HFFc6 (cell line): ENCODE measurements at places on chromosomes 1 and 21.

GRCh38 chr1:243234978-243235647, 20.0 kb downstream of the CEP170 start:
- H3K4me3 ChIP-seq: 0 out of 2 replicates have a peak overlapping the region, but pooled peaks have one; percentile 0
- H3K4me1 ChIP-seq: peaks cover 54% of the 10 kb centered on the region
- DNase-seq: peak; percentile 12
- H3K27ac ChIP-seq: peak overlapping the region; percentile 51

DNA sequence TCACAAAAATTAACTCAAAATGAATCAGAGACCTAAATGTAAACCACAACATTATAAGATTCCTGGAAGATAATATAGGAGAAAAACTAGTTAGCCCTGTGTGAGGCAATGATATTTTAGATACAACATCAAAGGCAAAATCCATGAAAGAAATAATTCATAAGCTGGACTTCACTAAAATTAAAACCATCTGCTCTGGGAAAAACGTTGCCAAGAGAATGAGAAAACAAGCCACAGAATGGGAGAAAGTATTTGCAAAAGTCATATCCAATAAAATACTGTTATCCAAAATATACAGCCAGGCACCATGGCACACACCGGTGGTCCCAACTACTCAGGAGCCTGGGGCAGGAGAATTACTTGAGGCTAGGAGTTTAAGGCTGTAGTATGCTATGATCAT, 70.3 kb downstream of the SYF2 start:
- H3K4me3 ChIP-seq: no peak overlapping the region
- no peaks in the 10 kb centered on the region for H3K4me1 ChIP-seq
- H3K27ac ChIP-seq: no peak overlapping the region
- peaks cover 50% of the 10 kb centered on the region for H3K27me3 ChIP-seq

GRCh38 chr1:39650431-39650830, 11.0 kb upstream of the HEYL start:
- no peak overlapping the region for H3K27ac ChIP-seq
- H3K4me1 ChIP-seq: peaks cover 12% of the 10 kb centered on the region
- H3K4me3 ChIP-seq: no peak overlapping the region
- no peaks in the 10 kb centered on the region for H3K36me3 ChIP-seq
- peaks cover 17% of the 10 kb centered on the region for H3K27me3 ChIP-seq

- H3K36me3 ChIP-seq: no peaks in the 10 kb centered on the region
- H3K27me3 ChIP-seq: no peaks in the 10 kb centered on the region; the same call in 1 of the 2 replicates
- peak overlapping the region; percentile 58 for H3K4me3 ChIP-seq
- no peak for DNase-seq
- peaks cover 34% of the 10 kb centered on the region for H3K4me1 ChIP-seq
Measured at GRCh38 chr1:210124736-210125135, 107.9 kb upstream of the SERTAD4 start.

DNA sequence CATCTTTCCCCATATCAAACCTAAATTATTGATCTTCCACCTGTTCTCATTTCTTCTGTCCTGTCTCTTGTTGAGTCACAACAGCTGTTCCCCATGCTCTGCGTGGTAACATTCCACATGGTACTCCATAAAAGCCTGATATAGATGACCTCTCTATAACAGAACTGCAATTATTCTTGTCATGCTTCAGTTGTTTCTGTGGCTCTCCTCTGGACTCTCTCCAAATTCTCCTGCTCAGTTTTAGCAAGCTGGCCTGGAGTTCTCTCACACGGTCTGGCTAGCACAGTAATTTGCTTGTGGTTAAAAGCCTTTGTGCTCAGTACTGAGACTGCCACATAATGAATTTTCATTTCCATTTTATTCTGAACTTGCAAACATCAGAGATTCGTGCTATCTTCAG, 10.6 kb upstream of the LRRC39 start:
- no peak overlapping the region for H3K4me3 ChIP-seq
- H3K27ac ChIP-seq: no peak overlapping the region
- H3K36me3 ChIP-seq: no peaks in the 10 kb centered on the region
- no peaks in the 10 kb centered on the region for H3K4me1 ChIP-seq
- no peaks in the 10 kb centered on the region for H3K27me3 ChIP-seq

DNA sequence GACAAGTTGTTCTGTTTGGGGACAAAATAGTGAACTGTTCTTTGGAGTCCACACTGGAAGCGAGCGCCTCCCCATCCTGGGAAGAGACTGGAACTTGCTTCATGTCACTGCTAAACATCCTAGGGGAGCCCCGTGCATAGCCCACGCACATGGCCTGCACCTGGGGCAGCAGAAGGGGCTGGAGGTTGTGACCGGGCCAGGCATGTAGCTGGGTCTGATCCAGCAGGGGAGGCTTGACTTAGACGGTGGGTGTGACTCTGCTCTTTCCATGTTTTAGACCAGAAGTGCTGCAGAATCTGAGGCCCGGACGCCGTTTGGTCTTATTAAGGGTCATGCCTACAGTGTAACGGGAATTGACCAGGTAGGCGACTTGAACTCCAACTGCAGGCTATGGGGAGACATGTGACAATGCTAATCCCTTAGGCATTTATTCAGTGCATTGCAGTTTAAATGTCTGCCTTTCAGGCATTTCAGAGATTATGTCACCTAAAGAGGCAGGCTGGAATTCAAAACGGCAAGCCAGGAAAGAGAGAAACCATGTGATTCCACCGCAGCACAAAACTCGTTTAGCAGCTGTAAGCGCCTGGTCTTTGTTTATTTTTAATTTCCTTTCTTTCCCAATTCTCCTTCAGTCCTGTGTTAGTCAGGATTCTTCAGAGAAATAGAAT, 21.8 kb downstream of the CAPN9 start:
- H3K27ac ChIP-seq: no peak overlapping the region
- H3K4me3 ChIP-seq: no peak overlapping the region
- H3K27me3 ChIP-seq: peaks cover 4% of the 10 kb centered on the region
- DNase-seq: peak; percentile 72

GRCh38 chr1:175217721-175218531, 25.4 kb upstream of the KIAA0040 start:
- no peaks in the 10 kb centered on the region for H3K4me1 ChIP-seq
- no peak for DNase-seq
- no peaks in the 10 kb centered on the region for H3K36me3 ChIP-seq
- peaks cover 2% of the 10 kb centered on the region; the same call in 1 of the 2 replicates for H3K27me3 ChIP-seq

- peak overlapping the region; percentile 99 for H3K4me3 ChIP-seq
- H3K36me3 ChIP-seq: peaks cover 11% of the 10 kb centered on the region
- peaks cover under 1% of the 10 kb centered on the region; the same call in 1 of the 2 replicates for H3K27me3 ChIP-seq
- peak overlapping the region; percentile 95 for H3K27ac ChIP-seq
Measured at GRCh38 chr1:19250629-19251304, 557 bp downstream of the EMC1 start.

DNA sequence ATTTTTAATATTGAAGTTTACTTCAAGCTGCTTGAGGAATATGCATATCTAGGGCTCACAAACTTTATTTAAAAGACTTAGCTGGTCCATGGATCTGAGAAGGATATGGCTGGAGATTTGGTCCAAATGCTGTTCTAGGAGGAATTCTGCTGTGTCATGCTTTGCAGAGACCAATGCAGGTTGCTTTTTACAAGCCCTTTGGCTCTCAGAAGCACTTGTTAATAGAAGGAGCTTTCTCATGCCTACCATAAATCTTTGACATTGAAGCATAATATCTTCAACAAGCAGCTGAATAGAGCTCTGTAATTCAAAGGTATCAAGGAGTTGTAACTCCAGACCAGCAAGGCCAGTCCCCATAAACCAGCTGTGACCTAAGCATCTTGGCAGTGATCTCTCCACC, 299.1 kb downstream of the HHAT start:
- DNase-seq: no peak
- H3K36me3 ChIP-seq: no peaks in the 10 kb centered on the region

- no peak overlapping the region for H3K27ac ChIP-seq
- H3K27me3 ChIP-seq: peaks cover 16% of the 10 kb centered on the region
- 0 out of 2 replicates have a peak overlapping the region, but pooled peaks have one; percentile 20 for H3K4me3 ChIP-seq
- H3K4me1 ChIP-seq: no peaks in the 10 kb centered on the region
- no peak for DNase-seq
Measured at GRCh38 chr1:40664791-40665190, 691 bp downstream of the RIMS3 start.

GRCh38 chr1:93989601-93990000, 80.4 kb upstream of the GCLM start:
- H3K27me3 ChIP-seq: peaks cover 5% of the 10 kb centered on the region
- no peak for DNase-seq
- H3K27ac ChIP-seq: no peak overlapping the region
- H3K36me3 ChIP-seq: no peaks in the 10 kb centered on the region

DNA sequence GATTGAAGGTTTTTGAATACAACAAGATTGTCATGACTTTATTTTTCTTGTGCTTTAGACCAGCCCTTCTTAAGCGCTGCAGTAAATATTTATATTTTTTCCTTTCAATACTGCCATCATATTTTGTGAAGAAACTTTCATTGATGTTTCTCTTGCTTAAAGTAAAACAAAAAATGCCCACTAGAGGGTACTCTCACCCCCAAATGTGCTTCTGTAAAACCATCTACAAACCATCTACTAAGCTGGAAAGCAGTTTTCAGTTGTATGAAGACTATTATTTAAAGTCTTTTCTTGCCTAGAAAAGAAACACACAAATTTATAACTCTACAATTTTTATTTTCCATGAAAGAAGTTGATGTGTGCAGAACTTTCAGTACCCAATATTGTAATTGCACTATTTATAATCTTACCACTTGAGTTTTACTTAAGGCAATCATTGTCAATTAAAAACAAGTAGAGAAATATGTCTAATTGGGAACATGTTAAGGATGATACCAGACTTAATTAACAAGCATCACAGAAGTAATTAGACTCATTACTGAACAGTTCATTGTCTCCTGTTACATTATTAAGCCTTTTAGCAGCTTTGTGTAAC, 10.7 kb downstream of the LEPR start:
- H3K27me3 ChIP-seq: no peaks in the 10 kb centered on the region
- peak; percentile 59 for DNase-seq
- peaks cover 29% of the 10 kb centered on the region for H3K36me3 ChIP-seq
- H3K4me3 ChIP-seq: peak overlapping the region; percentile 41; the same call in 1 of the 2 replicates

DNA sequence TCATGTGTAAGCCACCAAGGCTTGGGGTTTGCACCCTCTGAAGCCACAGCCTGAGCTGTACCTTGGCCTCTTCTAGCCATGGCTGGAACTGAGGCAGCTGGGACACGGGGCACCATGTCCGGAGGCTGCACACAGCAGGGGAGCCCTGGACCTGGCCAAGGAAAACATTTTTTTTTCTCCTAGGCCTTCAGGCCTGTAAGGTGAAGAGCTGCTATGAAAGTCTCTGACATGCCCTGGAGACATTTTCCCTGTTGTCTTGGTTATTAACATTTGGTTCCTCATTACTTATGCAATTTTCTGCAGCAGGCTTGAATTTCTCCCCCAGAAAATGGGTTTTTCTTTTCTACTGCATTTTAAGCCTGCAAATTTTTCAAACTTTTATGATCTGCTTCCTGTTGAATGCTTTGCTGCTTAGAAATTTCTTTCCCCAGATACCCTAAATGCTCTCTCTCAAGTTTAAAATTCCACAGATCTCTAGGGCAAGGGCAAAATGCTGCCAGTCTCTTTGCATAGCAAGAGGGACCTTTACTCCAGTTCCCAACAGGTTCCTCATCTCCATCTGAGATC, 295.8 kb downstream of the LTN1 start:
- H3K36me3 ChIP-seq: peaks cover 1% of the 10 kb centered on the region
- no peaks in the 10 kb centered on the region; the same call in 1 of the 2 replicates for H3K27me3 ChIP-seq
- H3K4me1 ChIP-seq: peaks cover 9% of the 10 kb centered on the region
- no peak overlapping the region for H3K4me3 ChIP-seq
- DNase-seq: no peak

DNA sequence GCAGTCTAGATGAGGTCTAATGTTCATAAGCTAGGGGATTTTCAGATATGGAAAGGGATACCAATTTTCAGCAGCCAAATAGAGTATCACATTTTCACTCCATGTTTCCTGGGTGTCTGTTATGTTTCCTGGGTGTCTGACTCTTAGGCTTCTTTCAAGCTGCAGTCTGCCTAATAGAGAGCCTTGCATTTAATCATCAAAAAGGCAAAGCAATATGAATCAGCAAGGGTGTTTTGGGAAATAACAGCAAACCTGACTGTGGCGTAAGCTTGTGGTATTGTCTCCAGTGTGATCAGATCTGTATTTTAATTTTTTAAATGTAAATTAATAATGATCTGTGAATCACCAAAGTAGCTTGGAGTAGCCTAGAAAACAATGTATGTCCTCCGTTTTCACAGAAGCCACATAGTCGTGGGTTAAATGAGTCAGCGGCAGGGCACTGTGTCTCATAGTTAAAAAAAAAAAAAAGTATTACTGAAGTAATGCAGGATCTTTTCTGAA, 10.4 kb downstream of the LGALS8 start:
- H3K36me3 ChIP-seq: peaks cover 5% of the 10 kb centered on the region; the same call in 1 of the 2 replicates
- peak; percentile 81 for DNase-seq
- no peaks in the 10 kb centered on the region; the same call in 1 of the 2 replicates for H3K27me3 ChIP-seq

DNA sequence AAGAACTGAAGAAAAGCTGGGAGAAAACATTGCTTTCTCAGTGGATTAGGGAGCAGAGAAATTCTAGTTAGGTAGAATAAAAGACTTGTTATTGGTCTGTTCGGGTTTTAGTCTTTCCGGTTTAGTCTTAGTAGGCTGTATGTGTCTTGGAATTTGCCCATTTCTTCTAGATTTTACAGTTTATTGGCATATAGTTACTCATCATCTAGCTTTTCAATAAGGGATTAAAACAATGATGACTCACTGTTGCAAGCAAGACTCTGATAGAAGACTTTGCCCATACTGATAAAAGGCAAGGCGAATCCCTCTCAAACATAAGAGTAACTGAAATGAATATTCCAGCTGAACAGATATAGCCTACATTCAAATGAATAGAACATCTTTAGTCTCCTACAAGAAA, 62.3 kb downstream of the GPR137B start:
- DNase-seq: no peak
- no peak overlapping the region; the same call in 1 of the 2 replicates for H3K4me3 ChIP-seq
- peaks cover 18% of the 10 kb centered on the region for H3K4me1 ChIP-seq
- H3K27me3 ChIP-seq: no peaks in the 10 kb centered on the region
- peaks cover 32% of the 10 kb centered on the region for H3K36me3 ChIP-seq

GRCh38 chr1:212189352-212189738, 95.9 kb upstream of the PPP2R5A start:
- no peaks in the 10 kb centered on the region; the same call in 1 of the 2 replicates for H3K27me3 ChIP-seq
- no peak overlapping the region for H3K27ac ChIP-seq
- H3K4me1 ChIP-seq: peaks cover 10% of the 10 kb centered on the region
- H3K4me3 ChIP-seq: no peak overlapping the region
- no peak for DNase-seq
- H3K36me3 ChIP-seq: no peaks in the 10 kb centered on the region

DNA sequence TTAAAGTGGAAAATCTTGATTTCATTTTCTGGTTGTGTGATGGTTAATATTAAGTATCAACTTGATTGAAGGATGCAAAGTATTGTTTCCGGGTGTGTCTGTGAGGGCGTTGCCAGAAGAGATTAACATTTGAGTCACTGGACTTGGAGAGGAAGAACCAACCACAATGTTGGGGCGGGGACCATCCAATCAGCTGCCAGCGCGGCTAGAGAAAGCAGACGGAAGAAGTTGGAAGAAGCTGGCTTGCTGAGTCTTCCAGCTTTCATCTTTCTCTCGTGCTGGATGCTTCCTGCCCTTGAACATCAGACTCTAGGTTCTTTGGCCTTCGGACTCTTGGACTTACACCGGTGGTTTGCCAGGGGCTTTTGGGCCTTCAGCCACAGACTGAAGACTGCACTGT, 832.6 kb upstream of the TMPRSS15 start:
- no peaks in the 10 kb centered on the region for H3K27me3 ChIP-seq
- no peak overlapping the region for H3K27ac ChIP-seq
- H3K36me3 ChIP-seq: no peaks in the 10 kb centered on the region; the same call in 1 of the 2 replicates
- DNase-seq: no peak
- no peaks in the 10 kb centered on the region for H3K4me1 ChIP-seq
